ENCODE measurements at places on chromosomes 16 and 17.
A peak's percentile ranks its signal among the peaks of the same experiment; 100 is the strongest.

GRCh38 chr17:13736916-13737315, 135.2 kb upstream of the HS3ST3A1 start:
- no peak for DNase-seq

GRCh38 chr17:75133001-75133400, 1.5 kb upstream of the NT5C start:
- DNase-seq, result no peak

- no peak for DNase-seq
Measured at GRCh38 chr17:56292010-56292409, 138.7 kb downstream of the ANKFN1 start.

DNA sequence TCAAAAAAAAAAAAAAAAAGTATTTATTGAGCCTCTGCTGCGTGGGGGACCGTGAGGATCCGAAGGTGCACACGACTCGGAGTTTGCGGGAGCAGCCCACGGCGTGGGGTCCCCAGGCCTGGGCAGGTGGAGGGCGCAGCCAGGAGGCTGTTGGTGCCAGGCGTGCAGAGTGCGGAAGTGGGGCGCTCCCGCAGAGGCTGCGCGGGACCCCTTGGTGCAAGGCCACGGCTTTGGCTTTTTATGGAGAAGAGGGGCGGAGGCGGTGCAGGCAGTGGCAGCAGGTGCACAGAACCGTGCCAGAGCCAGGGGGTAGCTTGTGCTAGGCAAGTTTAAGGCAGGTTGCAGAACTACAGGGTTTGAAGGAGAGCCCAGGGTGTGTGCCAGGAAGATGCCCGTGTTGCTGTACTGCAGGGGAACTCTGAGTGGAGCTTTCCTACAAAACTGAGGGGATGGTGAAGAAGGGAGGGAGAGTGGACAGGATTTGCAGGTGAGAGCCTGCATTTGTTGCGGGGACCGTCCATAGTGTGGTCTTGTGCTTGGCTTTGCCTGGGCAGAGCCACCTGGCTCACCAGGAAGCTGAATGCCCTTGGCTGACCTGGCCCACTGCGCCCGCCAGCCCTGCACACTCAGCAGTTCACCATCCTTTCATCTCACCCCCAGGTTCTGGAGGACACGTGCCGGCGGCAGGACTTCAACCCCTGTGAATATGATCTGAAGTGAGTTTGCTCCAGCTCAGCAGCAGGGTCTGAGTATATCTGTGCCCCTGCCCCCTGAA, 1.3 kb downstream of the ASPSCR1 start:
- DNase-seq, result no peak

DNA sequence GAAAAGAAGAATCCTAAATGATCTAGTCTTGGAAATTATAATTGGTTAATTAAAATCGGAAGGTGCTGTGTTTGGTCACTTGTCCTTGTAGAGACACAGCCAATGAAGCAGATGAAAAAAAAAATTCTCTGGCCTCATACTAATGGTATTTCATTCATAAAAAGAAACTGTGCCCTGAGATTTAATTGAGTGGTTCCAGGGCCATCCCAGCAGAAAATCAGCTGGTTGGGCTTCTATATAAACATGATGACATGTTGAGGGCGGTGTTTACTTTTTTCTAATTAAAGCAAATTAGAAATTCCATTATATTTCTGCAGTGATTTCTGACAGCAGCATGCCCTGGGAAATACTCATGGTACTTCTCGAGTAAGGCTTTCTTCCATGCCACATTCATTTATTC, 191.9 kb upstream of the KCNJ16 start:
- no peak for DNase-seq

DNA sequence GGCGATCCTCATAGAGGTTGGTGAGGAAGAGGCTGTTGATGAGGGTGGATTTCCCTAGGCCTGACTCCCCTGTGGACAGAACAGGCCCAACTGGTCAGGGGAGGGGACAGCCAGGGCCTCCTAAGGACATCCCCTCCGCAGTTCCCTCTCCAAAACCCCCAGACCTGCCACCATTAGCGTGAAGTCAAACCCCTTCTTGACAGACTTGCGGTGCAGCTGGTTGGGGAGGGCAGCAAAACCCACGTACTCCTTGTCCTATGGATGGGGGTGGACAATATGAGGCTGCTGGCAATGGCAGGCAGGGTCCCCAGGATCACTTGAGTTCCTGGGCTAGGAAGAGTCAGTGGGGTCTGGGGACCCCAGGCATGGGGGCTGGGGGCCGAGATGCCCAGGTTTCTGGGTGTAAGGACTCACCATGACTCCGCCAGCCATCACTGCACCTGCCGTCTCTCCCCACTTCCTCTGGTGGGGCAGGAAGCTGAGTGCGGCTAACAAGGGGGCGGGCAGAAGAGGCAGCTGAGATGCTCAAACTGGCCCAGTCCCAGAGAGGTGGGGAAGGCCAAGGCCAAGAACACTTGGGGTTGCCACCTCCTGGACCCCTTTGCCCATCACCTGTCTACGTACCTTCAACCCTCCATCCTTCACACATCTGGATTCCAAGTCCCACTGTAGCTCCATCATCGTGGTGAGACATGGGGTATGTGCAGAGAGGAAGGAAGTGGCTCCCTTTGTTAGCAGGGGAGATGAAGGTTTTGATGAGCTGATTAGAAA, at the start of gene SEPTIN1:
Gene SEPTIN1 (minus strand): TSS at position 451 of the 771 bp plus-strand sequence. CDS start 19 bp downstream, at position 432.
- DNase-seq, result peak; percentile 77

GRCh38 chr17:63442074-63442473, 4.0 kb downstream of the CYB561 start:
- no peak for DNase-seq

DNA sequence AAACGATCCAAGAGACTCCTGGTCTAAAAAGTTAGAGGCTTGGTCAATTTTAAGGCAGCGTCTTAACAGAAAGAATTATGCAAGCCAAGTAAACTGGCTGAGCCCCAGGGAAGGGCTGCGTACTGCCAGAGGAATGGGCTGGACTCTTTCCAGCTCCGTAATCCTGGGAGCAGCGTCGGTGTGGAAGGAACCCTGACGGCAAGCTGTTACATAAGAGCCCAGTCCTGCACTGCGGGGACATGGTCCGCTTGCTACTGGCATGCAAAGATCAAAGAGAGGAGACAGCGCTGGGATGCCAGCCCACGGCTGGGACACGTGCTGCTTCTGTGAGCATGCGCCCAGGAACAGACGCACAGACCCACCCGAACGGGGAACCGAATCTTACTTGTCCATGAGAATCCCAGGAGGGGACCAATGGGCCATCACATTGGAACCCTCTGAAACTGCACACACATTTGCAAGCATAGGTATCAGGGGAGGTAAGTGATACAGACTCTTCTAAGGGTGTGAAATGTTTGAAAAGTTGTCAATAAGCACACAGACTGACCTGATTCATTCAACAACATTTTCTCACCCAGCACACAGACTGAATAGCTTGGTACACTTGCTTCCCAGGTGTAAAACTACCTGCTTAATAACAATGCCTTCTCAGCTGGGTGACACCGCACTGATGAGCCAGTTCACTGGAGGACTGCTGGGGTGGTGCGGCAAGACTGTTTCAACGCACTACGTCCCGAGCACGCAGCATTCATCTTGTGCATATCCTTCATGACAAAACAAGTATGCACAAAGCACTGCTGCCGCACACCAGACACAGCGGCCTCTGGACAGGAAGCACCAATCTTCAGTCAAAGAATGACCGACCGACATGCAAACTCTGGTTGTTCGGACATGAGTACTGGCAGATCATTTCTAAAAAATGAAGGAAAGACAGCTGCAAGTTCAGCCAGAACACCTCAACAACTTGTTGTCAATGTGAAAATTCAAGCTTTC, 94.9 kb downstream of the ANKRD11 start:
- DNase-seq, result no peak

- no peak for DNase-seq
Measured at GRCh38 chr16:84869473-84869845, 49.7 kb downstream of the CRISPLD2 start.

DNA sequence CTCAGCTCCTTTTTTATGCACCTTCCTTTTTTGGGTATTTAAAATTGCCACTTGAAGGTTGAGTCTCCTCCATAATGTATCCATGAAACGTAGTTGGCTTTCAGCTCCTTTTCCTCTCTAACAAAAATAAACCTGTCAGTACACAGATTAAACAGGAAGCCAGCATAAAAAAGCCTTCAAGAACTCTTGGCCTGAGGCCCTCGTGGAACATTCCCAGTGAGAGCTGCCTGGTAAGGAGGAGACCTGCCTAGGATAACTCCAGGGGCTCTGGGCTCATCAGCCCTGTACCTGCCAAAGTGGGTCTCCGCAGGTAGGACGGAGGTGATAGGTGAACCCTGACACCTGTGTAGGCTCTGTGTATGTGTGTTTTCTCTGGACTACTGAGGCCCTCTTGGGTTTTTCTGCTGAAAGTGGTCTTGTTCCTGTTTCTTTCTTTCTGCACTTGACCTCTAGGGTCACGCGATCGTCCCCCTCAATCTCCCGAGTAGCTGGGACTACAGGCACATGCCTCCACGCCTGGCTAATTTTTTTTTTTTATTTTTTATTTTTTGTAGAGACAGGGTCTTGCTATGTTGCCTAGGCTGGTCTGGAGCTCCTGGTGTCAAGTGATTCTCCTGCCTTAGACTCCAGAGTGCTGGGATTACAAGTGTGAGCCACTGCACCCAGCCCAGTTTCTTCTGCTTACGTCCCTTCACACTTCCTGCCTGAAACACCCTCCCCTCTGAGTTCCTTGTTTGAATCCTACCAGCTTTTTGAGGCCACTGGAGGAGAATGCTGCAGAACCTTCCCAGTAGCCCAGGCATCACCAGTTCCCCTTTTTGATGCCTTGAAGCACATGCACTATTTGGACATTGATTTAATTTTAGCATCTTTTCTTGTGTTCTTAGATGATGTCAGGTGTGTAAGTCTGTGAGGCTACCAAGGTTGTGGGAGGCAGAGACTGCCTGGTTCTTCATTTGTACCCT, 9.8 kb downstream of the PGS1 start:
- DNase-seq, result no peak

GRCh38 chr17:9294661-9295210, 273.4 kb downstream of the NTN1 start:
- no peak for DNase-seq

DNA sequence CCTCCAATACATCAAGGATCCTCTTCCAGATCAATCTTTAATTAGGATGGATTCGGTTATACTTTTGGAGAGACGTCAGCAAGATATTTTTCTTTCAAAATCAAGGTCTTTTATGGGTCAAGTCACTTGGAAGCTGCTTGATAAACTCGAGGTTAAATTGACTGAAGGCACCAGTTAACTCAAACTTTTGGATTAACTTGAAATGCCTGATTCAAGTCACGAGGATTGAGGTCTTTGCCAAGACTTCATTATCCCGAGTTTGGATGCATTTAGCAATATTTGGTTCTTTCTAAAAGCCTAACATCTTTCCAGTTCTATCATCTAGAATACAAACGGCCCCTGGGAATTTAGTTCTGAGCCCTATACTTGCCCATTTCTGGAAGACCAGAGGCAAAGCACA, 82.9 kb downstream of the MYH11 start:
- DNase-seq, result no peak

- no peak for DNase-seq
Measured at GRCh38 chr17:74786431-74787055, 10.4 kb upstream of the NAT9 start.

GRCh38 chr17:72419866-72420774, 299.3 kb downstream of the SOX9 start:
- DNase-seq, result no peak

DNA sequence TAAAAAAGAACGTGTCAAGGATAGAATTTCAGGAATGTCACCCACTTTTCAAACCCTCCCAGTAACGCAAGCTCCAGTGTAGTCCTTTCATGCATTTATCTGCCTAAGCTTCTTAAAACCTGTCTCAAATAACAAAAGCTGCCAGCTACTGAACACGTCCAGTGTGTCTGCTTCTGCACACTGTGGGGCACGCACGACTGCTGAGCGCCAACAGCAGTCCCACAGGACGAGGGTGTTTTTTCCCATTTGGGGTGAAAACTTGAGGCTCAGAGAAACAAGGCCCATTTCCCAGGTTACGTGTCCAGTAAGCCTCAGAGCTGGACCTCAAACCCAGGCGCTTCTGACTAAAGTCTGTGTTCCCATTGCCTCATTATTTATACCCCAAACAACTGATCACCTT, 17.2 kb downstream of the NTAN1 start:
- DNase-seq, result no peak

DNA sequence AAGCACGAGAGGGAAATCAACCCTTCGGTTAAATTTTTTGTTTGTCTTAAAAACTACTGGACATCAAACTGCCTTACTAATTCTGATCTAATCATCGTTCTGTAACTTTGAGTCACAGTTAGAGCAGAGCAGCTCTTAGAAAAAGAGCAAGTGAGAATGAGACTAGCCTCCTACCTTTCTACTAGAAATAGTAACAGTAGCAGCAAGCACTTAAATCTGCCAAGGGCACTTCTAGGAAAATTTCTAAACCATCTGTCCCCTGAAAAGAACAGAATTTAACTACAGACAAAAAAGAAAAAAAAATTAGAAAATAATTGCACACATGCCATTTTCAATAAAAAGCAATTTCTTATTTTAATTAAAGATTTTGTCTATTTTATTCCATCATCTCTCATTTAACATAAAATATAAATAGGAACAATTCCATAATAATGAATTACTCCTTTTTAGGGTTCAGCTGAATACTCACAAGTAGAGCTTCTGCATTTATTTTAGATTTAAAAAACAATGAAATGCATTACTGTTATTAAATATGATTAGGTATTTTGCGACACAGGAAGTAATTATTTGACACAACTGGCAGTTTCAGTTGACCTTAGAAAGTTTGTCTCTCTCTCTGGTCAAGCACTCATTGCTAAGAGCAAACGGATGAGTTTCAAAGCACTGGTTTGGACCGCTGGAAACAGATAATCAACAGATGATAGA, 250.8 kb upstream of the SOX9 start:
- DNase-seq, result no peak

- DNase-seq, result peak; percentile 15
Measured at GRCh38 chr17:81097134-81097942, 62.4 kb downstream of the BAIAP2 start.

DNA sequence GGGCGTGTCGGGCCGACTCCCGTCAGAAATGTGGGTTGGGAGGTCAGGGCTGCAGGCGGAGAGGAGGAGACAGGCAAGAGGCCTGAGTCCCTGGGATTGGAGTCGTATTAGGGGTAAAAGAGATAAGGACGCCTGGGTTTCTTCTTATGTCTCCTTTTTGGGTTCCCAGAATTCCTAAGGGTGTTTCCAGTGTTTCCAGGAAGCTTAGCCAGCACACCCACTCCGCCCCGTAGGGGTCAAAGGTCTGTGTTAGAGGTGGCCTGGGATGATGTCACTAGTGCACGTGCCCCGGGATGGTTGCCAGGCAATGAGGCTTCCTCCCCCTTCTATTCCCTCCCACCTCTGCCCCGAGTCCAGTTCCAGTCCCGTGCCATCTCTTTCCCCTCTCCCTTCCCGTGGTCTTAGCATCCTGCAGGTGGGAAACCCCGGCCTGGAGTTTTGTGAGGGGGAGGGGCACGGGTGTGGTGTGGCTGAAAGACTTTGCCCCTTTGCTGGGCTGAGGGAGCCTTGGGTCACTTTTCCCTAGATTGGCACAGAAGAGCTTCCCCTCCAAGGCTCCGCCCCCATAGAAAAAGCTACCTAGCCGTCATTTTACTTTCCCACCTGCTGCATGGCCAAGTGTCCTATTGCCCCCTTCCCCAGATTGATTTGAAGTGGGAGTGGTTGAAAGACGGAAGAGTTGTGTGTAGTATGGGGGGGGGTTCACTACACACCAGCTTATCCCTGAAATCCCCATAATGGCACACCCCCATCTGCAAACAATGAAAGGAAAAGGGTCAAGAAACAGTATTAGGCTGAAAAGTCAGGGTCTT, 2.8 kb downstream of the KDM6B start:
- peak; percentile 66 for DNase-seq
